ENCODE measurements at places on chromosomes 12 and 14.

GRCh38 chr12:106145539-106146447 lies 7.0 kb upstream of the NUAK1 start:
- DNase-seq: no peak

DNA sequence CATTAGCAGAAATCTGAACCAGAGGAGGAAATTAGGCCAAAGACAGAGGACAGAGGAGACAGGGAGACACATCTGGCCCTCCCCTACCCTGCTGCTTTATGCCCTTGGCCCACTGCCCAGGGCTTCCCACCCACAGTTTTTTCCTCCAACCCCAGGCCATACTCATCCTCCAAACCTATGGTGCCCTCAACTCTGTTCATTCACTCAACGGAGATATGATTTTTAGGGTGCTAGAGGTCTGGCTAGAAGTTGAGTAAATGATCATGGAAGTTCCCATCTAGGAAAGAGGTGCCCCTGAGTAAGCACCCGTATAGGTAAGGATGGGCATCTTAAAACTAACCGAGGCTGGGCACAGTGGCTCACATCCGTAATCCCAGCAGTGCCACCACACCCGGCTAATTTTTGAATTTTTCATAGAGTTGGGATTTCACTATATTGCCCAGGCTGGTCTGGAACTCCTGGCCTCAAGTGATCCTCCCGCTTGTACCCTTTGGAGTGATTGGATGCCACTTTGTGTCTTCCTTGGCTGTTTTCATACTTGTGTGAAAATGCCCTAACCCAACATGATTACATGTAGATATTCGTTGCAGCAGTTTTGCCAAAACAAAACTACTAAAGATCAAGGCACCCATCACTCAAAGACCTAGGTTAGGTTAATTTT lies 4.4 kb downstream of the KRT18 start:
- no peak for DNase-seq

DNA sequence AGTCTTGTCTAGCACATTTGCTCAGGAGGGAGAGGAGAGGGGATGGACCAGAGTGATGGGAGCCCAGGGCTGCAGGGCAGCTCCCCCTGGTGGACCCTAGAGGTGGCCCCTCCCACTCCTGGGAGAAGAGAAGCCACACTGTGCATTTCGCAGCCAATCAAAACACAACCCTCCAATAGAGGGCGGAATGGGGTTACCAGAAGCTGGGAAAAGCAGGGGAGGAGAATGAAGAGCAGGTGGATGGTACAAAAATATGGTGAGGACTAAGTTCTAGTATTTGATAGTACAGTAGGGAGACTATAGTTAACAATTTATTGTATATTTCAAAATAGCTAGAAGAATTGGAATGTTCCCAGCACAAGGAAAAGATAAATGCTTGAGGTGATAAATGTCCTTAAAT lies 23.6 kb downstream of the VASH1 start:
- peak; percentile 92 for DNase-seq

DNA sequence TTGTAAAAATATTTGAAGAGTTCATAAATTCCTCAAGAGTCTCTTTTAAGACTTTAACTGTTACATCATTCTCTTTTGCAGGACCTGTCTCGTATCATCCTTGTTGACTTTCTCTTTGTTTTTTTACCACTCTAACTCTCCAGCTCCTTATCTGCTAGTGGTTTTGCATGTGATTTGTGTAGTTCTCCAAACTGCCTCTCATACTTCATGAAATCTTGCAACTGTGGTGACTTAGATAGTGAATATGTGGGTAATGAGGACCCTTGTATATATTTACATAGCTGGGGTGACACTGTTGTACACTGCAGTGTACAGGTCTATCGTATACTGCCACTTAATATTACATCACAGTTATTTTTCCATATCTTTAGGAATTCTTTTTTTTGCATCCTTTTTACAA lies 40.2 kb upstream of the EMP1 start:
- no peak for DNase-seq

DNA sequence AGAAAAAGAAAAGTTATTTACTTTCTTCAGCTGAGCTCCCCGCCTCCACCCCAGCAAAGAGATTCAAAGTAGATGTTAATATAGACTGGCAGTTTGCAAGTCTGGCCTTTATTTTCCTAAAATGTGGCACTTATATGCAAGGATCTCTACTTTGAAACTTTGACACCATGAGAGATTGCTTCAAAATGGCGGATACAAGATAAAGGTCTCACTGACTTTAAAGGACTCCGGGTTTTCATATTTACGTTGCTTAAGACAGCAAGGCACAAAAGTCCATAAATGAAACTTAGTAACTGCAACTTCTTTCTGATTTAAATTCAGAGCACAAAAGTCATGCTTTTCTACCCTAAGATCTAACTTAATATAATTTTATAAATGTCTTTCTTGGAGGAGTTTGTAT lies 3.5 kb downstream of the OTX2 start:
- no peak for DNase-seq

- DNase-seq: peak; percentile 89
Measured at GRCh38 chr12:93570552-93571364, 1.7 kb upstream of the SOCS2 start.

DNA sequence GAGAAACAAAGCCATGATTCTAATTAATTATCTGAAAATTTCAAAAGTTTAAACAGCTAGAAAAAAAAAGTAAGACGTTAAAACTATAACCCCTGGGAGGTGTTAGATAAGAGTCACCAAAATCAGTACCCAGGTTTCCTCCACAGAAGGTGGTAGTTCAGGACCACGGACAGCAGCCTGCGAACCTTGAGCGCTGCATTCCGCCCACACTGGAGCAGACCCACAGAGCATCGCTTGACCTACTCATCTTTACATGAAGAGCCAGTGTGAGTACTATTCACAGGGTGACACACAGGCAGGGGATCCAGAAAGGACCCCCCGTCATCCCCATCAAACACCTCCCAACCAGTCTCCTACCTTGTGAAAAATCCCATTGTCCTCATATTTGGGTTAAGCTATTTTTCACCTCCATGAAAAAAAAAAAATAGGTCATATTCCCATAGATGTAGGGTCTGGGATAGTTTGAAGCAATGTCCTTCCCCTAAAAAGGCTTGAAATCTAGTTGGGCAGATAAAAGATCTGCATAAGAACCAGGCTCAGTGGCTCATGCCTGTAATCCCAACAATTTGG lies 8.8 kb upstream of the CHGA start:
- DNase-seq: peak; percentile 81

GRCh38 chr12:62862259-62862881 lies 72.6 kb downstream of the PPM1H start:
- no peak for DNase-seq

DNA sequence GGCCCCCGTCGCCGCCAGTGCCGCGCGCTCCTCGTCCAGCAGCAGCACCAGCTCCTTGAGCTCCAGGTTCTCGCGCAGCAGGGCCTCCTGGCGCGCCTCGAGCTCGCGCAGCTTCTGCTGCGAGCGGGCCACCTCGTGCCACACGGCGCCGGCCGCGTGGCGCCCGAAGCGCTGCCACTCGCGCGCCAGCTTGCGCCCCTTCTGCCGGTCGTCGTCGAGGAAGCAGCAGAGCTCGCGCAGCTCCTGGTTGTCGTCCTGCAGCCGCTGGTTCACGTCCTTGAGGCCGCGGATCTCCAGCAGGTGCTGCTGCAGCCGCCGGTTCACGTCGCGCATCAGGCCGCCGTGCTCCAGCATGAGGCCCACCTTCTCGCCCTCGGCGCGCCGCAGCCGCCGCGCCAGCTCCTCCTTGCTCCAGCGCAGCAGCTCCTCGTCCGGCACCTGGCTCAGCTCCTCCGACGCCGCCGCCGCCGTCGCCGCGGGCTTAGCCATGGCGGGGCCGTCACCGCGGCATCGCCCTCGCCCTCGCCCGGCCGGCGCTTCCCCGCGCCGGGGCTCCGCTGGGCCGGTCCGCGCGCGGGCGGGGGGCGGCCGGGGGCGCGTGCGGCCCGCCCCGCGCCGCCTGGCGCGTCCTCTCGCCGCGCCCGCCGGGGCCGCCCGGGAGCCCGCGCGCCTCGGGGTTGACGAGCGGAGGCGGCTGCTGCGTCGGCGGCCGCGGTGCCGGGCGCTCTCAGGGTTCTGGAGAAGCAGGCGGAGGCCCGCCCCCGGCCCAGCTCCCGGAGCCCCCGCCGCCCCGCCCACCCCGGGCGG lies at the start of gene CCDC85C:
CCDC85C (minus strand) TSS at position 737 of the 807 bp plus-strand sequence; CDS start at position 489, 248 bp downstream.
- peak; percentile 66 for DNase-seq

DNA sequence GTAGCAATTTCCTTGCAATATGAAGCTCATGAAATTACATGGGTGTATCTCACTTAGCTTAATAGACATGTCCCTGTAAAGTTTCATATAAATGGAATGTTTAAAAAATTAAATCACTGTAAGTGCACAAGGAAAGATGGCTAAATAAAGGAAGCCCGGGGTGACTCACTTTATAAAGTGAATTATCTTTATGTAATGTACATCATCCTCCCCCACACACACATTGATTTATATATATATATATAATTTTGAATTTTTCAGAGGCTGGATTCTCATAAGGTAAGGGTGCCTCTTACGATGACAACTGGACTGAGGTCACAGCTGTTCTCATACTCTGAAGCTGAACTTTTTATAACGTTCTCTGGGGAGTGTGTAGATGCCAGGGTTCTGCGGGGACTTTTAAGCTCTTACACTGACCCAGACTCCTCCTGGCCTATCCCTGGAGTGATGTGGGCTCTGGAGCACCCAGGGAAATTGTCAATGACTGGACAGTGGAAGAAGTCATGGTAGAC lies 108.7 kb upstream of the HIF1A start:
- DNase-seq: no peak

GRCh38 chr12:112627851-112628250 lies 163.7 kb upstream of the RPH3A start:
- no peak for DNase-seq

DNA sequence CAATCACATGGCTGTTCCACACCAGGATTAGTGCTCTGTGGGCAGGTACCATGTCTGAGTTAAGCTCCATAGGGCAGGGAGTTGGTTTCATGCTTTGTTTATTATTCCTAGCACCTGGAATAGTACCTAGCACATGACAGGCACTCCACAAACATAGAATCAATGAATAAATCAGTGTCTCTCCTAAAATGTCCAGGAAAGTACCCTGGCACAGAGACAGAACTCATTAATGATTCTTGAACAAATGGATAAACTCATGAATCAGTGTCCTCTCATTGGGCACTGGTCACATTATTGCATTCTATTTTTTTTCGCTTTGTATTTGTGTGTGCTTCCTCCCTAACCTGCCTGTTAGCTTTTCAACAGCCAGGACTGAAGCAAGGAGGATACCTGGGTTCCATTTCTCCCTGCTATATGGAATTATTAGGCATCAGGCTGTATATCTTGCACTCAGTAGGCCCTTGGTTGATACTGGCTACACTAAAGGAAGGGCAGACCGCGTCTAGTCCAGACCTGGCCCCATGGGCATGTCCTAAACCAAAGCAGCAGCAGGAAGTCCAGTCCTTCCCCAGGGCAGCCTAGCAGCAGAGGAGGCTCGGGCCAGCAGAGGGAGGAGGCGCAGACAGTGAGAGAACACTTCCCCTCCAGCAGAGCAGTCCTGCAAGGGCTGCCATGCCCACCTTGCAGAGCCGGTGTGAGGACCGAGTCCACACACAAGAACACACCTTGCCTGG lies 18.4 kb downstream of the HDAC7 start:
- no peak for DNase-seq

GRCh38 chr12:6426882-6427671 lies 17.7 kb upstream of the CD27 start:
- DNase-seq: no peak

DNA sequence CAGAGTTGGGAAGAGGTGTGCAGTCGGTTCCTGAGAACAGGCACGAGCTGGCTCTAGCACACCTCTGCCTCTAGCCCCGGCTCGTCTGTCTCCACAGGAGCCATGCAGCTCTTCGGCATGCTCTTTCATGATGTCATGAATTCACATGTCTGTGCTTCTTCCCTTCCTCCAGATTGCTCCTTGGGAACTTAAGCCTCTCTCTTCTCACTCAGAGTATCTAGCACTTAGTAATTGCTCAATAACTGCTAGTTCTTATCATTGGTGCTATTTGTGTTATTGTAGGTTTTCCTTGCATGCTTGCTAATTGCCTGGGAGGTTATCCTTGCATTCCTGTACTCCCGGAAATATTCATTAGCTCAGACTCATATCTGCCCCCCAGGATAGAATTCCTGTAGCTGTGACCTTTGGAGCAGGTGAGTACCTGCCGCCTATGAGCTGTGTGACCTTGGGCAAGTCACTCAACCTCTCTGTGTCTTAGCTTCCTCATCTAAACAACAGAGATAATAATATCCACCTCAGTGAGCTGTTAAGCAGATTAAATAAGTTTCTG lies 19.5 kb downstream of the FAM181A start:
- no peak for DNase-seq

DNA sequence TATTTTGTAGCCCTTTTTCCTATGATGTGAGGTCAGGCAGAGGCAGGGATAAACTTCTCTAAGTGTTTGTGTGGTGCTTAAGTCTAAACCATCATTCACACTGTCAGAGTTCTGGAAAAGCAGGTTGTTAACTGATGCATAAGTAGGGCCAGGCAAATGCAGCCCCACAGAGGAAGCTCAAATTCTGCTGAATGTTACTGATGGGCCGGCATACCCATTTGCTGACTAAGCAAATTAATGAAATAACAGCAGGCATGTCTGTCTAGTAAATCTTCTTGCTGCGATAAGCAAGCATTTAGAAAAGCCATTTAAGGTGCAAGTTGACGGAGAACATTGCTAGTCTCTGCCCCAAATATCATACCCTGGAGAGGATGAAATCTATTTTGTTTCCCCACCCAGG lies 523.2 kb upstream of the CCDC196 start:
- DNase-seq: no peak

DNA sequence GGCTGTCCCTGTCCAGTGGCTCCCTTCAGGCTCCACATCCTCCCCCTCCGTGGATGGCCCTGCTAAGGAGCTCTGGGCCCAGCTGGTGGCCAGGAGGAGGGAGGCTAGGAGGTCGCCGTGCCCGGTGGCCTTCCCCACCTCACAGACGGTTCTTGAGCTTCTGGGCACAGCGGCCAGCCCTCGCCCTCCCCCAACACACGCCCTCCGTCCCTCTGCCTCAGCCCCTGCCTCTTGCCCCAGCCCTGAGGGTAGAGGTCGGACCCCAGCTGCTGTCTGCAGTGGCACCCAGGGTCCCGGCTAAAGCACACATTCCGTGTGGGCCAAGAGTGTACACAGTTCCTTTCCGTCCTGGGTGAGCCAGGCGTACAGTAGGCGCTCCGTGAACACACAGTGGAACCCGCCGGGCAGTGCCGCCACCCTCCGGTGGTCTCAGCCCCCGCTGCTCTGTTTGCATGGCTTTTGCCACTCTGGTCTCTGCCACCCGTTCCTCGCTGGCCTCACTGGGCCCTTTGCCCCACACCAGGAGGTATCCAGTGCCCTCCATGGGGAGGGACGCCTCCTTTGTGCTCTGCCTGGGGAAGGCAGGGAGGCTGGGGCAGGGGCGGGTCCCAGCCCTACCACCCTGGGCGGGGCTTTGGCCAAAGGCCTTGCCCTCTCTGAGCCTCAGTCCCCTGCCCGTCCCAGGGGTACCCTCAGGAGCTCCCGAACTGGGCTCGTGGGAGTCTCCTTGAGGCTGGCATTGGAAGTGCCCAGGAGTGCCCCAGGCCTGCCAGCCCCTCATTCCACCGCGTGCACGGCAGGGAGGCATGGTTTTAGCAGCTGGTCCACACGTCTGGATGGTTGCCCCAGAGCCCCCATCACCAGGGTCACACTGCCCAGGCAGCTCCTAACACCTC lies 13.0 kb downstream of the TRMT61A start:
- no peak for DNase-seq

GRCh38 chr14:65900164-65900563 lies 487.6 kb downstream of the FUT8 start:
- no peak for DNase-seq

GRCh38 chr14:95432144-95433093 lies 84.0 kb downstream of the SYNE3 start:
- peak; percentile 77 for DNase-seq

Data from T47D (cell line).